ENCODE measurements at places on chromosomes 3 and 15.

DNA sequence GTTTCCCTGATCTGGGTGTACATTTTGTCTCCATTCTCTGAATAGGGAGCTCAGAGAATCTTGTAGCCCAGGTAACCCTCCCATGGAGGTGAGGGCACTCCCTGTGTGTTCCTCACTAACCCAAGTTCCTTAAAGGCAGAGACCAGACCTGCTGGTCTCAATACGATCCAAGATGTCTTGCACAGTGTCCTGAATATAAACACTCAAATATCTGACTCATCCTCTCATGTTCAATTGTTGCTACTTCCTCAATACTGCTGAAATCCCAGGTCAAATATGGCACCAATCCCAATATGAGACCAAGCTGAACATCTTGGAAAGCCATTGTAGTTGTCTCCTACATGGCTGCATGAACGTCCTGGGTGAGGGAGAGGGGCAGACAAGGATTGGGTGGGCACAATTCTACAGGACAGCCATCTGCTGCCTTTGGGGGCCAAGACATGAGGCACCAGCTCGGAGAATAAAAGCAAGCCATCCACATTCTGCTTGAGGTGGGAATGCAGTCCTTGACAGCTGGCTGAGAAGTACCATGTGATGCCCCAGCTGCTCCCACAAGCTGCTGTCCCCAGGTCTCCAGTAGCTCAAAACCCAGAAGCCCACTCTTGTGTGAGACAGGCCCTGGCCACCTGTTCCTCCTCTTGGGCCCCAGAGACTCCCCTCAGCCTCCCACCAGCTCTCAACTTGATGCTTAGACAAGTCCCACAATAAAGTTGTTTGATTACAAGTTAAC, 18.2 kb downstream of the TBC1D2B start:
- peak; percentile 71 for DNase-seq

DNA sequence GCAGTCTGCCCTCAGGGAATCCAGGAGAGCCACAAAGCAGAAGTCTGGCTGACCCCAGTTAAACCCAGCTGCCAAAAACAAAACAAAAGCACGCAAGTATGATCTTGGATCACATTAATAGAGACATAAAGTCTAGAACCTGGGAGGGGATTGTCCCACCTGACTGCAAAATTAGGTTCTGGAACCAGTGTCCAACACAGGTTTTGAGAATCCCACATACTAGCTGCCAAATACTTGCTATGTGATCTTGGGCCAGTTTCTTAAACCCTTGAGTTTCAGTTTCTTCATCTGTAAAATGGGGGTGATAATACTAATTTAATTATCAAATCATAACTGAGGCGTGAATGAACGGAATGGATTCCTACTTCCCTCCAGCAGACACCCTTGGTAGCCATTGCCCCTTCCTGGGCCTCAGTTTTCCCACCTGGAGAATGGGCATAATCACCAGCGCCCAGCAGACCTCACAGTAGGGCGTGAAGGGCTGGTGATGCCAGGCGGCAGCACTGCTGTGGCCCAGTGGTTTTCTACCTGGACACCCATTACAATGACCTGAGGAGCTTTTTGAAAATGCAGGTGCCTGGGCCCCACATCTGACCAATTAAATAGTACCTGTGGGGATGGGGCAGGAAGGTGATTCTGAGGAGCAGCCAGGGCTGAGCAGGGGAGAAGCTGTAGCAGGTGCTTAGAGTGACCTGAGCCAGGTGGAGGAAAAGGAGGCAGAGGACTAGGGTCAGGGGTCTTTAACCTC, 32.2 kb downstream of the GRIP2 start:
- DNase-seq = no peak

GRCh38 chr3:43688245-43688650, 2.5 kb upstream of the ABHD5 start:
- DNase-seq = no peak

GRCh38 chr3:123377243-123377740, 71.6 kb downstream of the ADCY5 start:
- no peak for DNase-seq

GRCh38 chr15:39641191-39641889, 60.5 kb downstream of the THBS1 start:
- DNase-seq = peak; percentile 64

- no peak for DNase-seq
These were observed 124.5 kb downstream of the SMAD6 start for GRCh38 chr15:66826507-66826906.
